ENCODE measurements at places on chromosomes 5 and 9.

GRCh38 chr5:67297376-67297775 is 100.8 kb upstream of the CD180 start:
- DNase-seq: no peak

DNA sequence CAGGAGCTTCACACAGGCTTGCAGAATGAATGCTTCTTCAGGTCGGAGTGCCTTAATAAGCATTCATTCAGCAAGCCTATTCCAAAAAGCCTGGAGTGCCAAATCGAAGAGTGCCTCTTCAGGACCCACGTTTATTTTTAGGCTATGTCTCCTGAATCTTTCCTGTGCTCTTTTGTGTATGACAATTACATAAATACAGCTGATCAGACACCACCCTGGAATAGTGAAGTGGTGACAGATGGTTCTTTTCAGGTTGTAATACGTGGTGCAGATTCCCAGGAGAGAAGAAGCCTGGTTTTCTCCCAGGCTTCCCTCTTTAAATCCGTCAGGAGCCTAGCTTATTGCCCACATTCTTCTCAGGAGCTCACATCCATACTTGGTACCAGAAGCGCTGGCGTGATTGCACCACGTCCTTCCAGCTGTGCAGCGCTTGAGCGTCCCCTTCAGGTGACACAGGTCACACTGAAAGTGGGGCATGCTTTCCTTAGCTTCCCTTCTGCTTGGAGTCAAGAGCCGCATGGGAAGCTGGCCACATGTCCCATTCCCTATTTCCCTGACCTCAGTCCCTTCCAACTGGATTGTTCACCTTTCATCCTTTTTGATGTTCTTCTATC is 123.1 kb downstream of the ADCY2 start:
- no peak for DNase-seq

- DNase-seq: no peak
Measured at GRCh38 chr5:39266442-39266841, 47.1 kb upstream of the FYB1 start.

GRCh38 chr5:14816999-14817761 is 54.4 kb downstream of the ANKH start:
- DNase-seq: no peak

DNA sequence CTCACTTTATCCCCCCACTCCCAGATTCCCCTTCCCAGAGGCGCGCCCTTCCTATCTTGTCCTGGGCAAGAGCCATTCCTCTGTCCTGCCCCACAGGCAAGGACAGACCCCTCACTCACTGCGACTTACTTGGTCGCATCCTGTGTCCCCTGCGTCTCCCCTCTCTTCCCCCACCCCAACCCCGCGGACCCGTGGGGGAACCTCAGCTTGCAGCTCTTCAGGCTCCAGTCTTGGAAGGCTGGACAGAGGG is 542 bp downstream of the GGTA1 start:
- DNase-seq: no peak

GRCh38 chr9:135061441-135061840 is 26.0 kb upstream of the OLFM1 start:
- DNase-seq: no peak

GRCh38 chr5:36459176-36460135 is 146.9 kb upstream of the SLC1A3 start:
- no peak for DNase-seq

GRCh38 chr5:50745221-50745910 is 78.9 kb downstream of the PARP8 start:
- no peak for DNase-seq
